Erythroblast (primary cell): ENCODE measurements at places on chromosomes 4 and X.

DNA sequence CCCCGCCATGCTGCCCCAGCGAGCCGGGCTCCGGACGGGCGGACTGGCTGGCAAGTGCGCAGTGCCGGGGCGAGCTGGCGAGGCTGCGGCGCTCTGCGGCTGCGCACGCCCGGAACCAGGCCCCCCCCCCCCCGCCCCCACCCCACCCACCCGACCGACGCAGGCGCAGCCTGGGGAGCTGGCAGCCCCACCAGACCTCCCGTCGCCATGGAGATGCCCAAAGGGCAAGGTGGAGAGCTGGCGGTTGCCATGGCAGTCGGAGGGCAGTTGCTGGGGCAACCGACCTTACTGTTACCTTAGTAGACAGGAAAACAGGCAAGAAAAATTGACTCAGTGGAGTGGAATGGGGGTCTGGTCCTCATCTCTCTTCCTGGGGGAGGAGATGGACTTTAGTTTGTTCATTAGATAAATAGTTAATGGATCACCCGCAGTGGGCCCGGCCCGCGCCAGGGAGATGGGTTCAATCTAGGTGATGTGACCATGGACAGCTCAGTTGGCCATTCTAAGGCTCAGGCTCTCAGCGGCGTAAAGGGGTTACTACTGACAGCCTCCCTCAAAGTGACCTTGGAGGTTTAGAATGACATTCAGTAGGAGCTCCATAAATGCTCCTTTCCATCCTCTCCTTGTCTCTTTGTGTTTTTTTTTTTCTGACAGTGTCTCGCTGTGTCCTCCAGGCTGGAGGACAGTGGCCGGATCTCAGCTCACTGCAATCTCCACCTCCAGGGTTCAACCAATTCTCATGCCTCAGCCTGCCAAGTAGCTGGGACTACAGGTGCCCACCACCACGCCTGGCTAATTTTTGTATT is at the start of gene PCSK1N:
TSS of gene PCSK1N (minus strand) at position 87 of the 806 bp plus-strand sequence. CDS start at position 9, 78 bp downstream.
- DNase-seq = no peak

- DNase-seq = no peak
Observed at GRCh38 chr4:74109870-74110605, 11.0 kb upstream of the CXCL2 start.

DNA sequence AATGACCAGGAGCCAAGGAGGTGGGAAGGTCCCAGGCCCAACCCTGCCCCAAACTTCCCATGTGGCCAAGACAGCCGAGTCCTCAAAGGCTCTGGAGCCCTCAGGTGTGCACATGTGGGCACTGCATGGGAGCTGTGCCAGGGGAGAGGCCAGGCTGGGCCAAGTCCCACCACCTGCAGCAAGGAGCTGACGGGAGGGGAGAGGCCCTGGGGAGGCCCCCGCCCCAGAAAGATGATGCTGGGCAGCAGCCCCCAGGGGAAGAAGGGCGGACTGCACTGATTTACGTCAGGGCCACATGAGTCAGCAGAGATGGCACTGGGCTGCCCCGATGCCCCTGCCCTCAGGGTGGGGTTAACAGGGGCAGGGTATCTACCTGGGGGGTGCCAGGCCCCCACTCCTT is 1.4 kb downstream of the L1CAM start:
- DNase-seq = no peak

DNA sequence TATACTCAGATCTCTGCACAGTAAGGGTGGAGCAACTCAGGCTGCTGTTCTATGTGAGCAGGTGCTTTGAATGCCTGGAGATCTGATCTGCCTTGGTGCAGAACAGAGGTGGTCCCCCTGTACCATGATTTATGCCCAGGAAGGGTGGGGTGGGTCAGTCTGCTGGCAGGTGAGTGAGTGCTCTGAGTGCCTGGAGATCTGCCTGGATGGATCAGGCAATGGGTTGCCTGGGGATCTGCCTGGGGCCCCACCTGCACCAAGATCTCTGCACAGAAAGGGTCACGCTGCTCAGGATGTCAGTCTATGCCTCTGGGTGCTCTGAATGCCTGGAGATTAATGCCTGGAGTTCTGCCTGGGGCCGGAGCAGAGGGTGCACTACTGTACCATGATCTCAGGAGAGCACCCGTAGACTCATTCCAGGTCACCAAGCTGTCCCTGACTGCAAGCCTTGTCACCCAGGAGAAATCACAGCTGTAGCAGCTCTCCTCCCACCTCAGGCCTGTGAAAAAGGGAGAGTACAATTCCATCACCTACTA is 342.9 kb downstream of the GBA3 start:
- DNase-seq = no peak

DNA sequence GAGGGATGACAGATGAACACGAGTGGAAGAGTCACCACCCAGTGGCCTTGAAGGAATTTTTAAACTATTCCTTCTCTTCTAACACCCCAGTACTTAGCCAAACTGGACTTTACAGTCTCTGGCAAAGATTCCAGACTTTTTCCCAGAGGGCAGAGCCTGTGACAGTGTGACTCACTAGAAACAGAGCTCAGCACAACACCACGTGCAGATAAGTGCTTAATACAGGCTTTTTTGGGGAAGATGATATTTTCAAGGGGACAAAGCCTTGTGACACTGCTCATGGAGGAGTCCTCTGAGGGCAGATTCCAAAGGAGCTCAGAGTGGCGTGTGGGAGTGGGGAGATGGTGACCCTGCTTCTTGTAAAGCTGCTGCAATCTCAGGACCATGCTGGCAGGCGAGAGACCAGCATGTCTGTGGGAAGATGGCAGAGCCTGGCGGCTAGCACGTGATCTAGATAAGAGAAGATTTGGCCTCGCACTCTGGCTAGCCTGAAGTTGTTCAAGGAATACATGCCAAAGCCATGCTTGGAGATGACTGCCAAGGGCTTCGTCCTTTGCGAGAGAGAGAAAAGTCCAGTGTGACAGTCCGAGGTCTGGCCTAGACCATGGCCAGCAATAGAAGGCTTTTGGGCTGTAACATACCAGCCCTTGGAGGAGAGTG is 2.4 kb downstream of the RAB33A start:
- peak; percentile 43 for DNase-seq

DNA sequence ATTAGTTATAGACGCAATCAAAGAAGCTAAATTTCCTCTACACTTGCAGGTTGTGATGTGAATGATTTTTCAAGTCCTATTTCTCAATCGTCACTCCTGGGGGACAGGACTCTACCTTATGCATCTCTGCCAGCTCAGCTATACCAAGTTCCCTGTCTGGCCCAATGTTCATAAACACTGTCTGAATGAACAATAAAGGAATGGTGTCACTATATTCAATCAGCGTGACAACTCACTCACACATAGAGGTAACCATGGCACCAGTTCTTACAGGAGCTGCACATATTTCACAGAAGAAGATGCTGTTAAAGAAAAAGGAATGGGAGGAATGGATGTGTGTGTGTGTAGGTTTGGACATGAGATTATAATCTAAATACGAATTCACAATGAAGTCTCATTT is 280.6 kb downstream of the PPP1R2C start:
- DNase-seq = no peak

- DNase-seq = no peak
Observed at GRCh38 chr4:23476515-23477090, 413.2 kb downstream of the PPARGC1A start.

- DNase-seq = no peak
Observed at GRCh38 chr4:2138846-2139500, 79.8 kb downstream of the NAT8L start.

DNA sequence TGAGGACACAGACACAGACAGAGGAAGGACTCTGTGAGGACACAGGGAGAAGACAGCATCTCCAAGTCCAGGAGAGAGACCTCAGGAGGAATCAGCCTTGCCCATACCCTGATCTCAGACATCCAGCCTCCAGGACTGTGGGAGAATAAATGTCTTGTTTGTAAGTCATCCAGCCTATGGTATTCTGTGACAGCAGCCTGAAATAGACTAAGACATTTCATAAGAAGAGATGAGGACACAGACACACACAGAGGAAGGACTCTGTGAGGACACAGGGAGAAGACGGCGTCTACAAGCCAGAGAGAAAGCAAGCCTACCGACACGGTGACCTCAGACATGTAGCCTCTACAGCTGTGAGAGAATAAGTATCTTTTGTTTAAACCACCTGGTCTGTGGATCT is 112.1 kb downstream of the DHRSX start:
- no peak for DNase-seq

DNA sequence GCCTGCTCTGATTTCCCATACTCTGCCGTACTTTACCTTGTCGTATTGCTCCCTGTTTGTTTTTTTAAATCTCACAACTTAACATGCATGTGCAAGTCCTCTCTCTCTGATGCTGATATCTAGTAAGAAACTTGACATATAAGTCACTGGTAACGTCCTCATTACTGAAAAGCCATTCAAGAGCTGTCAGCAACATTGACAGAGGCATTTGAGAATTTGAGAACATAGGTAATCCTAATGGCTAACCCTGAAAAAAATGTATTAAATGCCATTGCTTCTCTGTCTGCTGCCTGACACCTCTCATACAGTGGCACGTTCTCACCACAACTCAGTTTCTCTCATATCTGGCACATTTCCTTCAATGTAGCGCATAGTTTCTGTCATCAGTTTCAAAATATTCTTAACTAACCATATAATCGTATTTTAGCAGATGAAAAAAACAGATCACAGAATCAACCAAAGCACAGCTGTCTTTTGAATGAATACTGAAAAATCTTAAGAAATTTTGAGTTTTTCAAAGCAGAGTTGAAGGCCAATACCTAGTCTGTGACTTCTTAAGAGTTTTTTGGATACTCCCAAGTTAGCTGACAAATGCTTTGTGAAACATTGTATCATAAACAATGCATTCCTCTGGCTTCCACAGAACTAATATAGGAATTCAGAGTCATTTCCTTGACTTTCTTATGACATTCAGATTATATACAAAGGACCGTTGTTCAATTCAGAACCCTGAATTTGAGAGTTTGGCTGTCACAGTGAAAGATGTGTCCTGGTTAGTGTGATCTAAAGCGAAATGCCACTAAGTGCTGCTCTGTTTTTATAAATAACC is 996.4 kb downstream of the C4orf33 start:
- no peak for DNase-seq

- DNase-seq = no peak
Observed at GRCh38 chrX:151984902-151985301, 10.4 kb upstream of the GABRE start.

- DNase-seq = no peak
Observed at GRCh38 chr4:142663828-142664227, 182.3 kb downstream of the INPP4B start.
